Activated effector memory CD4-positive, alpha-beta T cell treated with Interleukin-2 at 50 U/mL for 16 hours (primary cell): ENCODE measurements at places on chromosomes 6 and 20.
A peak's percentile ranks its signal among the peaks of the same experiment; 100 is the strongest.

- DNase-seq = peak; percentile 6
These were observed 341.6 kb downstream of the NRN1 start for GRCh38 chr6:5665173-5665572.

GRCh38 chr6:162493917-162494316, 233.6 kb downstream of the PRKN start:
- DNase-seq = no peak

DNA sequence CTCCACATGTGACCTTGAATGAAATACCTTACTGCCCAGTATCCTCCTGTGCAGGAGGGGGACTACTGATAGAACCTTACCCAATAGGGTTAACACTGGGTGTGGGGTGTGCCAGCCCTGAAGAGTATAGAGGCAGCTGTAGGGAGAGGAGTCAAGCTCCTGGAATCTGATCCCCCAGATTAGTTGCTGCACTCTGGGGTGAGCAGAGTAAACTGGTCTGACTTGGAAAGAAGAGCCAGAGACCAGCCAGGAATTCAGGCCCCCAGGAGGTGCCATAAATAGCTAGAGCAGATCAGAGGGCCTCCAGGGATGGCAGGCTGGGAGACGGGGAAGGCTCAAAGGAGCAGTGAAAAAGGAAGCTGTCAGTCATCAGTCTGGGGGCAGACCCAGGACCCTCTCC, 3.5 kb upstream of the APOBEC2 start:
- no peak for DNase-seq

DNA sequence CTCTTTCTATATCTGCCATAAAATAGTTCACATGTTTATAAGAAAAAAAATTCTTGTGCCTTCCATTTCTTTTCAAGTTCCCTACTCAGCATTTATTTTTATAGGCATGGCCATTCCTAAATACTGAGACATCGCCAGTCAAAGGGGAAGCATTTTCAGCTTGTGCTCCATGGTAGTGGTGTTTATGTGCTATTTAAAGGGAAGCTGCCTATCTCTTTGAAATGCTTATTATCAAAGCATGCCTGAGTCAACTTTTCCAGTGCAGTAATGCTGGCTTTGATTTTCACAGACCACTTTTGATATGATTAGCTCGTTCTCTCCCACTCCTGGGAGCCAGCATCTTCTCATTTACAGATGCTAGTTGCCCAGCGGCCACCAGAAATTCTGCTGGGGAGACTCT, 124.1 kb upstream of the RIN2 start:
- no peak for DNase-seq

DNA sequence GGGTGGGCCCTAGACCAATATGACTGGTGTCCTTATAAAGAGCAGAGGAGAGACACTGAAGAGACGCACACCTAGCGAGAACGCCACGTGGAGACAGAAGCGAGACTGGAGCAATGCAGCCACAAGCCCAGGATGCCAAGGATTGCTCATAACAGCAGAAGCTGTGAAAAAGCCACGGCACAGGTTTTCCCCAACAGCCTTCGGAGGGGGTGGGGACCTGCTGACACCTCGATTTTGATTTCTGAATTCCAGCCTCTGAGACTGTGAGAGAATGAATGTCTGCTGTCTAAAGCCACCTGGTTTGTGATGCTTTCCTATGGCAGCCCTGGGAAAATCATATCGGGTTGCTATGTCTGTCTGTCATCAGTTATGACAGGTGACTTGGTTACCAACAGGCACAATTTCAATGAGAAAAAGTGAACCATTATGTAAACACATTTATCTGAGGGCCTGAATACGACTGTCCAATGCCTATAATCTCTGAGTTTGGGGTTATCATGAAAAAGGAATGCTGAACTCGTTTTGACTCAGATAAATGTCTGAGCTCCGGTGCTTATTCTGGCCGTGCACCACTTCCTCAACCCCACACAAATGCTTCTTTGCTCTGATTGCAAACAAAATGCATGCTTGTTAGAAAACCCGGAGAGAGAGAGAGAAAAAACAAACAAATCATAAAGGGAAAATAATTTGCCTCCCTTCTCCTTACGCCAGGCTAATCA, 769.7 kb downstream of the PTPRT start:
- no peak for DNase-seq

GRCh38 chr6:142721215-142721920, 223.6 kb downstream of the HIVEP2 start:
- DNase-seq = no peak
